PC-9 (cell line): ENCODE measurements at places on chromosomes 1 and 21.

GRCh38 chr1:201562257-201562656 lies 23.3 kb downstream of the NAV1 start:
- no peak for DNase-seq

DNA sequence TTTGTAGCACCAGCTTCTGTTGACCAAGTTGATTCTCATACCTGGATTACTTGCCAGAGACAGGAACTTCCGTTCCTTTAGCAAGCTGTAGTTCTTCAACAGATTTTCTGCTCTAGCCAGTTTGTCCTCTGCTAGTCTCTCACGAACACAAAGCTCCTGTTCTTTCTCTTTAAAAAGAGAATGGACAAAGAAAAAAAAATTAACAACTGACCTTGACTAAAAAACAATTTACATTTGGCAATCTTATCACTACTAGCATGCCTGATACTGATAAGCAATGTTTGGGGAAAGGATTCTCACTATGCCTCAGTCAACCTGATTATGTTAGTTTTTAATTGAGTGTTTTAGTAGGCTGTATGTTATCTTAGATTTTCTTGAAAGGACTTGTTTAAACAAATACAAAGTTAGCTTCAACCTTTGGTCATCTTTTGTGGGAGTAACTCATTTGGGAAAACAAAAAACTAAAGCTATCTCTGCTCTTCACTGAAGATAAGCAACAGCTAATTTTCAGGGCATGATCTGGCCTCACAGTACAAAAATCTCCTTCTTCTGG lies 8.3 kb downstream of the NEK2 start:
- no peak for DNase-seq

- DNase-seq, result no peak
Observed at GRCh38 chr1:226047495-226047894, 15.0 kb upstream of the H3-3A start.

DNA sequence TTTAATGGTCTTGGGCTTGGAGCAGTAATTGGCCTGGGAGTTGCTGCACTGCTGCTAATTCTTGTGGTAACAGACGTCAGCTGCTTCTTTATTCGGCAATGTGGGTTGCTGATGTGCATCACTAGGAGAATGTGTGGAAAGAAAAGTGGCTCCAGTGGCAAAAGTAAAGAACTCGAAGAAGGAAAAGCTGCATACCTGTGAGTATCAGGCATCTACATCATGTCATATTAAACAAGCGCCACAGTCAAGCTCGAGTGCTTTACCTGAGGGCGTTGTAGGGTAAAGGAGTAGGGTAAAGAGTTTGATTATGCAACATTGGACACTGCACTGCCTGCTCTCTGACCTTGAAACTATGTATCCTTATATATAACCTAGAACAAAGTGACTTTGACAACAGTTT lies 510.6 kb downstream of the NCAM2 start:
- no peak for DNase-seq

- DNase-seq, result no peak
Observed at GRCh38 chr1:53410100-53410541, 49.1 kb upstream of the DMRTB1 start.

GRCh38 chr1:207817778-207818751 lies 66.2 kb downstream of the CD46 start:
- DNase-seq, result no peak

DNA sequence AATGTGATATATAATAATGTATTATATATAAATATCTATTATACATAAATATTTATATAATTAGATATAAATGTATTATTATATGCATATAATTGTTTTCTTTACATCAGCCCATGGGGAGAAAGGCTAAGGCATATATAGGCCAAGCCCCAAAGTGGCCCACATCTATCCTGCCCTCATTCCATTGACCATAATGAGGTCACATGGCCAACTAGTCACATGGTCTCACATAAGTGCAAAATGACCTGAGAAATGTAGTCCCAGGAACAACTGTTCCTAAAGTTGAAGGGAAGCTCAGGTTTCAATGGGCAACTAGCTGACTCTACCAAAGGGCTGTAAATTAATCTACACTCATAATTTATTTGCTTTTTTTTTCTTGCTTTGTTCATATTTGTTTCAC lies 14.5 kb upstream of the CCDC185 start:
- DNase-seq, result no peak

DNA sequence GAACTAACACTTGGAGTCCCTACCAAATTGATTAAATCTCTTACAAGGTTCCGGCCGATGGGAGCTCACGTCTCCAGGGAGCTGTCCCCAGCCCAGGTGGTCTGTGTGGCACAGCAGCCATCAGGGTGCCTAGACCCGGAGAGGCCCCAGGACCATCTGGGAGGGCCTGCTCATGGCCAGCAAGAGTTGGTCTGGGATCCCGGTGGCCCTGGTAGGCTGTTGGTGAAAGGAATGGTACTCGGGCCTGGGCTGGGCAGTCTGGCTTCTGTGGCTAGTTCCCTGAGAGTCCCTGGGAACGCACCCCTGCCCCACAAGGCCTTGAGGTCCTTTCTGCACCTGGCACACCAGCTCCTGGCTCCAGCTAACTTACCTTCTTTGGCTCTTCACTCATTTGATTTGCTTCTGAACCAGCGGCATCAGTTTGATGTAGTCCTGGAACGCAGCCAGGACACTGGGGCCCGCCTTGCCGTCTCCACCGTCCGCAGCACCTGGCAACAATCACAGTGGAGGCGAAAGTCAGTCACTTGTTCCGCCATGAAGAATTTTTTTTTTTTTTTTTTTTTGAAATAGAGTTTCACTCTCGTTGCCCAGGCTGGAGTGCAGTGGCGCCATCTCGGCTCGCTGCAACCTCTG lies 62.5 kb downstream of the SCCPDH start:
- no peak for DNase-seq

DNA sequence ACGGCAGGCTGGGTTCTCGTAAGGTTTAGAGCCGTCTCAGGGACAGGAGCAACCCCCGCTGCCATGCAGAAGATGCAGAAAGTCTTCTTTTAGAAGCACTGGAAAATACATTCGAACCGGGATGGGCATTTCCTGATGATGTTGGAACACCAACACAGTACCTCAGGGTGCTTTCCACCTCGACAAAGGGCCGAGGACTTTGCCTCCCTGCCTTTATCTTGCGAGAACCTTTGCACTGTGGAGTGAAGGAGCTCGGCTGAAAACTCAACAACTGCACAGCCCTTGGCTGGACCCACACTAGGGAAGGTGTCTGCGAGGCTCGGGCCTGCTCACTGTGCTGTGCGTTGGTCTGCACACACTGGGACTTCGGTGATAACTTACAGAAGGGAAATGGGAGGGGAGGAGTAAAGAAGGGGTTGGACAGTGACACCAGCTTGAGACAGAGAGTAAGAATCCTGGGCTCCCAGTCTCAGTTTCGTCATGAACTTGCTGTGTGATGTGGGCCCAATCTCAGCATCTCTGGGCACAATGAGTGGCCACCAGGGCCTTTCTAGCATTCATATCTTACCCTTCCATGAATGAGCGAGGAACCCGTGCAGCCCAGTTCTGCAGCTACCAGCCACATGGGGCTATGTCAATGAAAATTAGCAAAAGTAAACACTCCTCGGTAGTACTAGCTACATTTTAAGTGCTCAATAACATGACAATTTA lies 18.2 kb downstream of the RCAN1 start:
- DNase-seq, result no peak

GRCh38 chr1:117036018-117036461 lies 24.1 kb upstream of the TTF2 start:
- no peak for DNase-seq

DNA sequence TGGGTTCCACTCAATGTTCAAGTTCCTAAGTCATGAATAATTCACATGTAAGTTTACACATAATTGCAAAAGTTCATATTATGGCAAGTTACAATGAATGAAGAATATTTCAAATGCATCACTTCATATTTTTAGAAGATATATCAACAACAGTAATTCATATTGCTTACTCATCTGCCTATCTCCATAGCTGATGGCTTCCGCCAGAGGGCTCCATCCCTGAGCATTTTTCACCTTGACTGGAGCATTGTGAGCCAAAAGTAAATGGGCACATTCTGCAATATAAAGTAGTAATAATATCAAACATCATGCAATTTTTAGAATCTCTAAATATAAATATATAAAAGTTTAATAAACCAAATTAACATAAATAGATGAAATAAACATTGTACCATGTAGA lies 29.8 kb downstream of the ANKRD13C start:
- no peak for DNase-seq

DNA sequence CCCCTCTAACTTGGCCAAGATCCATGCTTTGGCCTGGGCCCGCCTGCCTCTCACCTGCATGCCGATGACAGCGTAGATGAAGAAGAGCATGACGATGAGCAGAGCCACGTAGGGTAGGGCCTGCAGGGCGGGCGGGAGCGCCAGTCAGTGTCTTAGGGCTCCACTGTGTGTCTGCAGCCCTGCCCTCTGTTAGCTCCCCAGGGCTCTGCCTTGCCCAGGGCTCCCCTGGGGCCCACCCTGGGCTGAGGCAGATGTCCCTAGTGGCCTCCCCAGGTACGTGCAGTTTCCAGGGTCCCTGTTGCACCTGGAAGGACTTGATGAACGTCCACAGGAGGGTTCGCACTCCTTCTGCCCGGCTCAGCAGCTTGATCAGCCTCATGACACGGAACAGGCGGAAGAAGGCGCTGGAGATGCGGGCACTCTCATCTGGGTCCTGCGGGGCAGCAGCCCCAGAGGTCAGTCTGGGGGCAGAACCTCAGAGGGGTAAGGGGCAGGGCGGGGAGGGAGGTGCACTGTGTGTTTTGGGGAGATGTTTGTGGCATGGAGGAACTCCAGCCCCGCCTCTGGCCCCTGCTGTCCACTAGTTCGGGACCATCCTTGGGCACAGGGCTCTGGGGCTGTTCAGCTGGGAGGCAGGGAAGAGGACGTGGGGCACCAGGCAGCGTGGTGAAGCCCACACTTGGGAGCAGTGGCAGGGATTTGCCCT lies 29.8 kb upstream of the KIF21B start:
- no peak for DNase-seq

- DNase-seq, result no peak
Observed at GRCh38 chr1:187985145-187985896, 1156.6 kb downstream of the PLA2G4A start.

DNA sequence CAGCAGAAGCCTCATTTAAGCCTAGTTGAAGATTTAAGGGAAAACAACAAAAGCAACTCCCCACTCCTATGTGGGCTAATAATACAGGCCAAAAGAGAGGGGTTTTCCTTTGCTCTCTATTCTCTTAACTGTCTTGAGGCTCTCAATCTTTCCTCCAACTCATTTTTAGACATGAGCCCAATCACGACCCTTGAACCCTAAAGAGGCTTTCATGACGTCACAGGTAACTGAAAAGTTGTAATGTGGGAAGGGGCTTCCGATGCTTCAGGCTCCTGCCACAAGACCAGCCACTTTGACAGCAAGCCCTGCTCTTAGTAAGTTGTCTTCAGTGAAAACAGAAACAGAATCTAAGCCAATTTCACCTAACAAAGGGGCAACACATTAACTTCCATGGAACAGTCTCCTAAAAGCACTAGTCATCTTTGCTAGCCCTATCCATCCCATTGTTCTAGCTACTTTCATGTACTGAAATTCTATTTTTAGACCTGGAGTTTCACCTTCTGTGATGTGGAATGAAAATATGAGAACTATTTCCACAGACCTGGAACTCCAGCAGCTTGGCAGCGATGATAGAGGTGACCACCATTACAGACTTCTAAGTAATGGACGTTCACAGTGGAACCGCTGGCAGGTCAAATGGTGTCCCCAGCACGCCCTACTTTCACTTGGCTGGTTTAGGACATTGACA lies 36.3 kb downstream of the GPR161 start:
- DNase-seq, result no peak

GRCh38 chr1:15848929-15849774 lies 1.6 kb downstream of the SPEN start:
- DNase-seq, result peak; percentile 78

- DNase-seq, result no peak
Observed at GRCh38 chr1:48581270-48581669, 109.3 kb upstream of the SPATA6 start.

GRCh38 chr1:46724991-46725735 lies 6.2 kb upstream of the EFCAB14 start:
- peak; percentile 45 for DNase-seq

DNA sequence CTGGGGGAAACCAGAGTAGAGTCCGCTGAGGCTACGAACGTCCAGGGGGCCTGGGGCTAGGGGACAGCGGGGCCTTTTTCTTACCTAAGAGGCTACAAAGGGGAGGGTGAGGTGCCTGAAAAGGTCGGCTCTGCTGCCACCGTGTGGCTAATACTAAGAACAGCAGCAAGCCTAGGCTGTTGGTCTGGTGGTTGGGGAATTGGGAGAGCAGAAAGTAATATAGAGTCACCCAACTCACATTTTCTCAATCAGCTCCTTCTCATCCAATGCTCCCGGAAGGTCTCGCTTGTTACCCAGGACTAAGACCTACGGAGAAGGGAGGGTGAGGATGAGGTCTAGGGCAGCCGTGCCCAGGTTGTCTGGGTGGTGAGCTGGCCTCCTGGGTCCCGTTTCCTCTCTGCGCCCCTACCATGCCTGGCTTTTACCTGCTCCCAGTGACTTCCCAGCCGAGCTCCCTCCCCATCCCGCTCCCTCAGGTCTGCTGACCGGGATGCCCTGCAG lies 9.3 kb downstream of the ARL8A start:
- peak; percentile 50 for DNase-seq

DNA sequence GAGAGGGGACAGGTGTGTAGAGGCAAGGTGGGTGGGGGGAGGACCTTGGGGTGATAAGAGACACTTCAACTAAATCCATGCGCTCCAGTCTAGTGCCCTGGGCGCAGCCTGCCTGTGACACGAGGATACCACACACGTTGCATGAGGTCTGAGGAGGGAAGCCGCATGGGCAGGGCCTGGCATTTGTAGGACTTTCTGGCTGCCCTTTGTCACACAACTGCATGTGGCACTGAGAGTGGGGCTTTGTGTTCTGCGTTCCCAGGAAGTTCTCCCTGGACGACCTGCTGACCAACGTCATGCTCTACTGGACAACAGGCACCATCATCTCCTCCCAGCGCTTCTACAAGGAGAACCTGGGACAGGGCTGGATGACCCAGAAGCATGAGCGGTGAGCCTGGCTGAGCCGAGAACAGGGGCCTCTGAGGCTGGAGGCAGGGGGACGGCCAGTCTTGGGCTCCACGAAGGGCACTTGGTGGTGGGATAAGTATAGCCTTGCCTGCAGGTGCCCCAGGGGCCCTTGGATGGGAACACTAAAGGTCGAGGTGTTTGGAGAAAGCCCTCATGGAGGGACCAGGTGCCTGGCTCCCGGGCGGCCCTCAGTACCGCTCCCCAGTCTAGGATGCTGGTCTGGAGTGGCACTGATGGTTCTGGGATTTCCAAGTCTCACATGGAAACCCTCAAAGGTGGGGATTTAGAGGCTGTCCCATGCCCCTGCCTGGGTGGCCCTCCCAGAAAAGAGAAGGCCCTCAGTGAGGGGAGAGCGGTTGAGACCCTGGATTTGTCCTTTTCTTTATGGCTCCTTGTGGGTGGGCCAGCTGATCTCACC lies 34.5 kb downstream of the EPHX1 start:
- DNase-seq, result no peak

DNA sequence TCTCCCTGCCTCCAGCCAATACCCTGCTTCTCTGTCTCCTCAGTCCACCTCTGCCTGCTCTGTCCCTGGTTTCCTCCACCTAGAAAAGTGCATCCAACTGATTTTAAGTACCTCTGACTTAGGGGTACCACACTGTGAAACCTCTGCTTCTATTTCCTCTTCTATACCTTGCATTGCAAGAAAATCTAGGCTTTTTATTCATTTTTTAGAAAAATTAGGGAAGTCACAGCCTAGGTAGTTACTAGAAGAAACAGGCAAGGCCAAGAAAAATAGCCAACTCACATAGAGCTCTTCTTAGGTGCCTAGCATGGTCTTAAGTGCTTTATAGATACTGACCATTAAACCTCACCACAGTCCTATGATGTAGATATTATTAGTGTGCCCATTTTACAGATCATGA lies 39.1 kb downstream of the HIVEP3 start:
- DNase-seq, result no peak

GRCh38 chr1:231390071-231390470 lies 32.0 kb downstream of the EGLN1 start:
- no peak for DNase-seq
